Bronchial epithelial cell (primary cell): ENCODE measurements at places on chromosomes 16 and 17. TPM values are rescaled to one million over a fixed set of nuclear protein-coding genes. Genes with fewer than 3 reads are reported as not detected.
A peak's percentile ranks its signal among the peaks of the same experiment; 100 is the strongest.

DNA sequence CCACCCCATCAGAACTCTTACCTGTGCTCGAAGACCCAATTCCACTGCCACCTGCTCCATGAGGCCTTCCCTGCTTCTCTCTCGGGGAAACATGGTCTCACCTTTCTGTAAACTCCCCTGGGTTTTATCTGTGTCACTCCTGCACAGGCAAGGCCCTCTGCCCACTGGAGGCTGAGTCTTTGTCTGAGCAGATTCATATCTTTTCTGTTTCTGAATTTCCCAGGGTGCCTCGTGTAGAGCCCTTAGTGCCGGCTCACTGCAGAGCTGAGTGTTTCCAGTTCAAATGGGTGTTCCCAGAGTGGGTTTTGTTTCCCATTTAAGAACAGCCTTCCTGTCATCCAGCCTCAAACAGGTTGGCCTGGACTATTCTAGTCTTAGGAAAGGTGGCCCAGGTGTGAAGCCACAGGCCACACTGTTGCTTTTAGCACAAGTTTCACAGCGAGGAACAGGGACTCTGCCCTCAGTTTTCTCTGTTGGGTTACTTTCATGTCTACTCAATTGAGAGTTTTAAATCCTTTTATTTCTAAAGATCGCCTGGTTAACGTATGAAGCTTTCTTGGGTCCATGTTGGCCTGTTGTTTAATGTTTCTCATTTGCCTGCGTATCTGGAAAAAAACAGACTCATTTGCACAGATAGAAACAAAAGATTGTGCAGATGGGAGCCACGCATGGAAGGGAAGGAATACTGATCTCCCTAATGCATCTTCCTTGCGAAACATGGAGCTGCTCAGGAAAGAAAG, 228.7 kb downstream of the MSI2 start:
- no peak for DNase-seq

Gene RNF135
- 9.2 and 17.8 TPM in 2 replicates for total RNA-seq

DNA sequence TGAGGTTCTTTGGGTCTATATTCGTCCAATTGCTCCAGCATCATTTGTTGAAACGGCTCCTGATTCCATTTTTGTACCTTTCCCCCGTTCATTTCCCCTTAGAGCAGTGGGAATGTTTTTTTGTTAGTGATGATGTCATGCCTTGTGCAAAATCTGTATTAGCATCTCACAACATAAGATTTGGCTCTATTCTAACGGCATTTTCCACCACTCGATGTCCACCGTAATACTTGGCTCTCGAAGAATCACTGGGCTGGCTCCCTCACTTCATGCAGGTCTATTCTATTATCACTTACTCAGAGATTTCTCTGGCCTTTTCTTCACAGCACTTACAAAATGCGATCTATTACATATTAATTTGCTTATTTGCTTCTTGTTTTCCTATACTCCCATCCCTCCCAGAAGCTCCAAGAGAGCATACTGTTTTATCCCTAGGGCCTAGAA, 571 bp upstream of the NME1 start:
- peak; percentile 29 for DNase-seq

Gene SLC35G3
- total RNA-seq, result not detected in 2 replicates

GRCh38 chr16:77043076-77043475, 147.9 kb upstream of the MON1B start:
- DNase-seq, result peak; percentile 3

Gene ST3GAL2
- 2.6 and 3.2 TPM in 2 replicates for total RNA-seq

Gene SLC35G6
- not detected in 2 replicates for total RNA-seq

DNA sequence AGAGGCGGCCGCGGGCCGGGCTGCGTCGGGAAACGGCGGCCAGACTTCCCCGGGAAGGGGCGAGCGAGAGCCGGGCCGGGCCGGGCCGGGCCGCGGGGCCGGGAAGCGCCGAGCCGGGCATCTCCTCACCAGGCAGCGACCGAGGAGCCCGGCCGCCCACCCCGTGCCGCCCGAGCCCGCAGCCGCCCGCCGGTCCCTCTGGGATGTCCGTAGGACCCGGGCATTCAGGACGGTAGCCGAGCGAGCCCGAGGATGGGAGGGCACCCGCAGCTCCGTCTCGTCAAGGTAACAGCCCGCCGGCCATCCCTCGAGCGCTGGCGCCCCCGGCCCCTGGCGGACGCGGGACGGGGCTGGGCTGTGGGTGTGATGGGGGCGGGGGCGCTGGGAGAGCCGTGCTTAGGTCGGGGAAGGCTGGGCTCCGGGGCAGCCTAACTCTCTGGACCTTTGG, at the start of gene CRHR1:
Gene CRHR1 (plus strand): TSS at position 28 of the 448 bp plus-strand sequence. CDS start 225 bp downstream, at position 253.
- DNase-seq, result no peak

DNA sequence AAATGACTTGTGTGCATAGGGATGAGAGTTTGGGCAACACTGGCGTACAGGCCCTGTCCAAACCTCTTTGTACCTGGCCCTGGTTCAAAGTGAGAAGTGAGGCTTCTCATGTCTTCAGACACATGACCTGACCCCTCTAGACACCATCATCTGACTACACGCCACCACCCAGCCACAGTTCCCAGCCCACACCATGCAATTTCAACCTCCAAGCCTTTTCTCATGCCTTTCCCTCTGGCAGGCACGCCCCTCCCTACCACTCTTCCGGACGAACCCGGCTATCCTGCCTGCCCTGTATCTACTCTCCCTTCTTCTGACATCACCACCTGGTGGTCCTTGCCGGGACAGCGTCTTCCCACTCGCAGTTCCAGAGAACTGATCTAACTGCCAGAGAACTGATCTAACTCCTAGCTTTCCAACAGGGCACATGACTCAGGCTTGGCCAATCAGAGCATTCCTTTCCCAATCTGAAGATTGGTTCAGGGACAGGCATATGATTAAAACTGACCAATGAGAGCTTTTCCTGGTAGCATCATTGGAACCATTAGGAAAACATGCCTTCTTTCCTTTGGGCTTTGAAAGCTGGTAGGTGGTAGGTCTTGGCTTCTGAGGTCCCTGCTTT, 27.1 kb upstream of the IL21R start:
- peak; percentile 81 for DNase-seq

- peak; percentile 97 for DNase-seq
Observed at GRCh38 chr17:56699186-56699894, 105.8 kb downstream of the NOG start.

- peak; percentile 44 for DNase-seq
Observed at GRCh38 chr16:88170528-88170991, 212.2 kb upstream of the ZNF469 start.

Gene SLC52A1
- total RNA-seq, result 0.26 and 0.53 TPM in 2 replicates

DNA sequence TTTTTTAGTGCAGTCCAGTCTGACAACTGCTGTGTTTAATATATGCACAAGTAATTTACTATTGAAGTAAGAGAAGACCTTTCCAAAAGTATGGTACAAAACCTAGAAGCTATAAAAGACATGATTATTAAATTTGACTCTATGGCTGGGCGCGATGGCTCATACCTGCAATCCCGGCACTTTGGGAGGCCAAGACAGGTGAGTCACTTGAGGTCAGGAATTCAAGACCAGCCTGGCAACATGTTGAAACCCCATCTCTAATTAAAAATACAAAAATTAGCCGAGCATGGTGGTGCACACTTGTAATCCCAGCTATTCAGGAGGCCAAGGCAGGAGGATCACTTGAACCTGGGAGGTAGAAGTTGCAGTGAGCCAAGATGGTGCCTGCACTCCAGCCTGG, 41.4 kb upstream of the VWA3A start:
- DNase-seq, result peak; percentile 68

Gene OTOA
- not detected in 2 replicates for total RNA-seq

DNA sequence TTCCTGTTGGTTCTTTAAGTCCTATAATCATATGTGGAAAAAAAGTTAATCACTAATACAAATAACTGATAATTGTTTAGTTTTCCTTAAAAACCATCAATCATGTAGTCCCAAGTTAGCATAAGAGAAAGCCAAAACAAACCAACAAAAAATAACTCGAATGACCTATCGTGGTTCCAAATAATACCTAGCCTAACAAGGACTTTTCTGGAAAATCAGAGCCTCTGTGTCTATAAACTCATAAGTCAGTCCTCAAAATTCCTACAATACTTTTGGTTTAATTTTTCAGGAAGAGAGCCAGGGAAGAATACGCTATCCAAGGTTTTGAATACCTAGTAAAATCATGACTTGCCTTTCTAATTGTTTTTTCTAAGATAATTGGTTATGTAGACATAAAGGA, 975.3 kb upstream of the SOX9 start:
- DNase-seq, result no peak

DNA sequence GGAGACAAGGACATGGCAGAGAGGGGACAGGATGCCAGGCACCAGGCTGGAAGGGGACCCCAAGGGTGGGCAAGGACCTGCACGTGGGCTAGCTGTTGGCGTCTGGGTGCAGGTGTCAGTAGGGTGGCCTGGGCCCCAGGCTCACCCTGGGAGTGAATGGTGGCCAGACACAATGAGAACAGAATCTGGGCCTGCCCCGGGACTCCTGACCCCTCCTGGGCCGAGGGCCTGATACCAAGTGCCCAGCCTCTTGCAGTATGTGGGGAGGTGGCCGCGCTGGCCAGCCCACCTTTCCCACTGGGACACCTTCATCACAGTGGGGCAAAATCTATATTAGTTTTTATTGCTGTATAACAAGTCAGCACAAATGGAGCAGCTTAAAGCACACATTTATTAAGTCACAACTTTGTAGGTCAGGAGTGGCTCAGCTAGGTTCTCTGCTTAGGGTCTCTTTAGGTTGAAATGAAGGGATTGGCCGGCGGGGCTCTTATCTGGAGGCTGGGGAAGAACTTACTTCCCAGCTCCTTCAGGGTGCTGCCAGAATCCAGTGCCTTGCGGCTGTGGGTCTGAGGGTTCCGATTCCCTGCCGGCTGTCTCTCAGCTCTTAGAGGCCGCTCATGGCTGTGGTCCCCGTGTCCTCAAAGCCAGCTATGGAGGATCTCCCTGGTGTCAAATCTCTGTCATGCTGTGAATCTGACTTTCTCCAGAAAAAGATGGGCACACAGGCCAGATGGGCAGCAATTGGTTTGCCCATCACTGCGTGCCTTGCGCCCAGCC, 3.6 kb downstream of the PRSS33 start:
- no peak for DNase-seq

Gene PLA2G10
- not detected in 2 replicates for total RNA-seq

DNA sequence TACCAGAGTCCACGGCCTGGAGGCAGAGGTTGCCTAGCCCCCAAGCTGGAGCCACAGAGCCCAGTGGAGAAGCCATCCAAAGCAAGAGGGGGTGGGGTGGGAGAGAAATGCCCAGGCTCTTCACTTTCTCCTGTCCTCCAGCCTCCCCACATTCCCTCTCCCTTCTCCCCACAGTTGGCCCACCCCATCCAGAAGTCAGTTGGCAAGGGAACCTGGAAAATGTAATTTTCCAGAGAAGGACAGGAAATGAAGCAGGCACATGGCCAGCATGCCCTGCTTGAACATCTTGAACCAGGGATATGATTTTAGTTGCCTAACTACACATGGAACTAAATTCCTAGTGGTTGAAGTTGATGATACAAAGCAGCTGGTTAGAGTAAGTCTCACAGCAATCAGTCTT, 73.3 kb upstream of the IRX6 start:
- no peak for DNase-seq

GRCh38 chr17:69962436-69962995, 112.5 kb upstream of the KCNJ16 start:
- no peak for DNase-seq

GRCh38 chr17:82019690-82020571, 2.7 kb downstream of the CENPX start:
- no peak for DNase-seq

DNA sequence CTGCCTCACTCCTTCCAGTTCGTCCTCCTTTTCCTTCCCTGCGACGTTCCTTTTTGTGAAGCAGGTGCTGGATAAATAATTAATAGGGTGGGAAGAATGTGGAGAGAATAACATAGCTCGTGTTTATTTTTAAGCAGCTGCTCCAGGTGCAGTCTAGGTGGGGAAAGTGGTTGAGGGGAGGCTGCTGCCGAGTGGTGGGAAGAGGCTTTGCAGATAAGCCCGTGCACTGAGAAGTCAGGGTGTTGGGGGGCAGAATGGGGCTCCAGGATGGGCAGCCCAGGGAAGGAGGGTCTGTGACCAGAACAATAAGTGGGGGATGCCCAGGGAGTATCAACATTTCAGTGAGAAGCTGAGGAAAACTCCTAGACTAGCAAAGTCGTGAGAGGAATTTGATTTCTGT, 300.5 kb downstream of the CPPED1 start:
- DNase-seq, result no peak

GRCh38 chr17:82225368-82226029, 3.3 kb upstream of the SLC16A3 start:
- DNase-seq, result no peak

DNA sequence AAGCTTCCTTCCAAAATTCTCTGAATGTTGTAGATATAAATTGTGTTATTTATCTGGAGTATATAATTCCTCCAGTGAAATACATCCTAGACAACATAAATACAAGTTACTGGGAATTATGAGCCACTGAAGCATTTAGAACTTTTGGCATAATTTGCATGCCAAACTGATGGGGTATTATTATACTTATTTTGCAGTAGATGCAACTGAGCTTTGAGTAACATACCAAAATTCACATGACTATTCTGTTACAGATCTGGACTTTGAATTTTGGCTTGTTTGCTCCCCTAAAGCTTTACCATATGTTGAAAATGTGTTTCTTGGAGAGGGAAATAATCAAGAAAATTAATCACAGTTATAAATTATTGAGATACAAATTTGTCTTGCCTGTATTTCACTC, 372.5 kb downstream of the CDH11 start:
- DNase-seq, result no peak
